ENCODE measurements at places on chromosomes 12 and 14.

GRCh38 chr14:37143475-37143874, 28.9 kb downstream of the SLC25A21 start:
- DNase-seq = no peak

DNA sequence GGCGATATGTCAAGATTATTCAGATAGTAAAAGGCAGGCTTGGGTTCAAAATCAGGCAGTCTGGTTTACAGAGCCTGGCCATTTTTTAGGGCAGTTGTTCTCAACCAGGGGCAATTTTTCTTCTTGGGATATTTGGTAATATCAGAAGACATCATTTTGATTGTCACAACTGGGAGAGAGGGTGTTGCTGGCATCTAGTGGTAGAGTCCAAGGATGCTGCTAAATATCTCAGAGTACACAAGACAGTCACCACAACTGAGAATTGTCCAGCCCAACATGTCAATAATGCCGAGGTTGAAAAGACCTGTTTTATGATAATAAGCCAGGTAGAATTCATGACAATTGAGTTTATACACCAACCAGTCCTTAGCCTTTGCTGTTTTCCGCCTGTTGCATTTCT, 733.9 kb downstream of the NRXN3 start:
- no peak for DNase-seq

DNA sequence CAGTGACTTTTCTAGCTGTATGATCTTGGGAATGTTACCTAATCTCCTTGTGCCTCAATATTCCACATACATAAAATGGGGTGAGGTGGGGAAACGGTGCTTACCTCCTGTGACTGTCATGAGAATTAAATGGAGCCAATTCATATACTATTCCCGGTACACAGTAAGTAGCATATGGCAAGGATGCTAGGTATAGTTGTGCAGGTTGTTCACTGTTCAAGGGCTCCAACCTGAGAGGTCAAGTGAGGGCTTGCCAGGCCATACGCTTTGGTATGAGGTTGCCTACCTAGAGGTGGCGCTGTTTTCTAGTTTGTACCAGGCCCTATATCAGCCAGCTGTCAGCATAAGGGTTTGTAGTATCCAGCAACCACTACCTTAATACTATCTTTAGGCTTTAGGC, 3.6 kb upstream of the BATF start:
- peak; percentile 51 for DNase-seq

DNA sequence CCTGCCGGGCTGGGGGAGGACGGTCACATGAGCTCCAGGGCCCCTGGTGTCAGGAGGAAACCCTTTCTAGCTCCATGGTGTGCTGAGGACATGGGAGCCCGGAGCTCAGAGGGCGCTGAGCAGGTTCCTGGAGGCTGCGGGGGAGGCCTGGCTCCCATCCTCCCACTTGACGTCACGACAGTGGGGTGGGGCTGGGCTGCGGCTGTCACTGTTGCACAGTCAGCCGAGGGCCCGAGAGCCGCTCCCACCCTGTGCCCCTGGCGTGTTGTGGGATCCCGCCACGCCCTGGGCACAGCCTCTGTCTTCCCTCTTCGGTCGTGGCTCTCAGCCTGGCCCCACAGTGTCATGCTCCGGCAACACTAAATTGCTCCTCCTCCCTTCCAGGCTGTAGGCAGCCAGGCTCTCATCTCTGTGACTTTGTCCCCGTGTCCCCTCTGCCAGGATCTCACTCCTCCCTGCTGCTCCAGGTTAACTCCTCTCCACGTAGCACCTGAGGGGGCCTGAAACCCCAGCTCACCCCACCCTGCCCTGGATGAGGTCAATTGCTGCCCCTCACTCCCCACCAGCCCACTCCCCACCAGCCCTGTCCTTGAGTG, 33.0 kb downstream of the BEGAIN start:
- DNase-seq = no peak

DNA sequence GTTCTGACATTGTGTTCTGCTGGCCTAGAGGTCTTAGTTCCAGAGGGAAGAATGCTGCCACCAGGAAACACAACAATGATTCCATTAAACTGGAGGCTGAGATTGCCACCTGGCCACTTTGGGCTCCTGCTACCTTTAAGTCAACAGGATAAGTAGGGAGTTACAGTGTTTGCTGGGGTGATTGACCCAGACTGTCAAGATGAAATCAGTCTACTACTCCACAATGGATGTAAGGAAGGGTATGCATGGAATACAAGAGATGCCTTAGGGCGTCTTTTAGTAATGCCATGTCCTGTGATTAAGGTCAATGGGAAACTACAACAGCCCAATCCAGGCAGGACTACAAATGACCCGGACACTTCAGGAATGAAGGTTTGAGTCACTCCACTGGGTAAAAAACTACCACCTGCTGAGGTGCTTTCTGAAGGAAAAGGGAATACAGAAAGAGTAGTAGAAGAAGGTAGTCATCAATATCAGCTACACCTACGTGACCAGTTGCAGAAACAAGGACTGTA, 852.6 kb downstream of the LRFN5 start:
- DNase-seq = no peak

DNA sequence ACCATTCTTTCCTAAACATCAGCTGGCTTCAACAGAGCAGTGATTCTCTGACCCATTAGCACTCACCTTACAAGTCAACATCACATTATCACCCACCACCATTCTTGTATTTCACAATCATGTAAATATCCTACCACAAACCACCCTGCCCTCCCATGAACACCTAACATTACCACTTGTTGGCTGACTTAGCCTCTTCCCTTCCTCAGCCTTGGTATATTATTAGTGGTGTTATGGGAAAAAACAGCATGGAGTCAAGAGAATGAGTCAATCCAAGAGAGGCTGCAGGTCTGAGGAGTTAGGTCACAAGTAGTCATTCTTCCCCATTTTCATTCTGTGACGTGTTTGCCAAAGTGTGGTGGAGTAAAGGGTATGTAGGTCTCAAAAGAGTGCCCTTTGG, 22.3 kb upstream of the MGP start:
- DNase-seq = no peak

DNA sequence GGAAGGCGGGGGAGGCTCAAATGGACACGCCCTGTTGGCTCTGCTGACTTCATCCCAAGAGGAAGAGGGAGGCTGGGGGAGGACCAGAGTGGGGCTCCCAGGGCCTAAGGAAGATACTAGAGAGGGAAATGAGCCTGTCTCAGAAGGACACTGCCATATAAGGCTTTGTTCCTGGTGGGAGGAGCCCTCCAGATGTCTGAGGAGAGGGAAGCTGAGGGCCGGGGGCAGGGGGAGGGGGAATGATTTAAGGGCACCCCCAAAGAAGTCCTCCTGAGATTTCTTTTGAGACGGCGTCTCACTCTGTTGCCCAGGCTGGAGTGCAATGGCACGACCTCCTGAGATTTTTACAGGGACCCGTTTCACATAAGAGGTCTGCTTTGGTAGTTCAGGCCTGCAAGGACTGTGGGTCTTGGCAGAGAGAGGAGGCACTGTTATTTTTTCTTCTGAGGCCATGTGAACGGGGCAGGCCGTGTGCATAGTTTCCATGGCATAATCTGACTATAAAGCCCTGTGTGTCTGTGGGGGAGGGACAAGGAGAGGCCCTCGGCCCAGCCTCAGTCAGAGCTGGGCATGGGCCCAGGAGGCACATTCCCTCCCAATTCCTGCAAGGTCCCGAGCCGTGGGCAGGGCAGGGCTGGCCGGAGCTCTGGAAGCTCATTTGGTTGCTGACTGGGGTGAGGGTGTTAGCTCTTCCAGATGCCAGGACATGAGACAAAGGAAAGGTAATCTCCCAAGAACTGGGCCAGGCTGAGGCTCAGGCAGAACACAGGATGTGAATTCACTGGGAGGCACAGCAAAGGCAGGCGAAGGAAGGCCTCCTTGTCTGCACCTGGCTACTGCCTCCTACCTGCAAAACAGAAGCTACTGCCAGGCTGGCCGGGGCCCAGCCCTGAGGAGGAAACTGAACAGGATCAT, 22.2 kb upstream of the PLEKHG3 start:
- DNase-seq = no peak

DNA sequence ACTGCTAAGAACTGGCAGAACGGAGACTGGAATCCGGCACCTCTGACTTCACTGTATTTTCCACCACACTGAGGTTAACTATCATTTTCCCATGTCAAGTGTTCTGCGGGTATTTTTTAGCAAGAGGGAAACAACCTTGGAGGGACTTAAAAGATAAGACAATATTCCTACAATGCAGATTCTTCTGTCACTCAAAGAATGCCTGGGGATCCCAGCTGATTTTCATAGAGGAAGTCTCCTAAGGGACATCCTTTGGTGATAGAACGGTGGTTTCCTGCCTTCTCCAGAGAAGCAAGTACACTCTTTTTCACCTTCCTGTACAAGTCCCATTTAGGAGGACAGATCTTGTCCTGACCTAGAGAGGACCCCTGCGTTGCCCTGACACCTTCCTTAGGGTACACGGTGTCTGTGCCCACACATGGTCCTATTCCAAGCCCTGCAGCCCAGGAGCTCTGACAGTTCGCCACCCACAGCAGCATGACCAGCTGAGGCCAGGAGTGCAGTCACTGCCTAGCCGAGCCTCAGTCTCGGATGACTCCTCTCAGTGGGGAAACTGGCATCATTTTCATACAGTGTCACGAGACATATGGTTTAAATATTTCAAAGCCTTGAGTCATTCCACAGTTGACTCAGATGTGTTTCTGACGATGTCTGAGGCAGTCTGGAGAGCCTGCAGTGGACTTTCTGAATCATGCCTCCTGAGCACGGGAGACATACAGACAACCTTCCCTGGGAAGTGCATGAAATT, 181.3 kb upstream of the FKBP4 start:
- DNase-seq = no peak

DNA sequence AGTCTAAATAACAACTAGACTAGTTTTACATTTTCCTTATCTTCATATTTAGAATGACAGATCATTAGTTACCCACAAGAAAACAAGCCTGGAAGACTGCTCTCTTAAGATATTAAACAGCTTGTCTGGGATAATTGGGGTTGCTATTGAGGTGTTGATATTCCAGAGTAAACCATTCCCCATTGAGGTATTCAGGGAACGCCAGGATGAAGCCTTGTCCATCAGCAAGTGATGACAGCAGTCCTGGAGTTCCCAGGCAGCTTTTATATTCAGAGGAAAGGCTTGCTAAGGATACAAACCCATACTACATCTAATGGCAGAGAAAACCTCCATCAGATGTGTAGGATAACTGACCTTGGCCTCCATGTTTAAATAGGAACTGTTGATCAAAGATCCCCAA, 168.4 kb downstream of the MSRB3 start:
- no peak for DNase-seq

DNA sequence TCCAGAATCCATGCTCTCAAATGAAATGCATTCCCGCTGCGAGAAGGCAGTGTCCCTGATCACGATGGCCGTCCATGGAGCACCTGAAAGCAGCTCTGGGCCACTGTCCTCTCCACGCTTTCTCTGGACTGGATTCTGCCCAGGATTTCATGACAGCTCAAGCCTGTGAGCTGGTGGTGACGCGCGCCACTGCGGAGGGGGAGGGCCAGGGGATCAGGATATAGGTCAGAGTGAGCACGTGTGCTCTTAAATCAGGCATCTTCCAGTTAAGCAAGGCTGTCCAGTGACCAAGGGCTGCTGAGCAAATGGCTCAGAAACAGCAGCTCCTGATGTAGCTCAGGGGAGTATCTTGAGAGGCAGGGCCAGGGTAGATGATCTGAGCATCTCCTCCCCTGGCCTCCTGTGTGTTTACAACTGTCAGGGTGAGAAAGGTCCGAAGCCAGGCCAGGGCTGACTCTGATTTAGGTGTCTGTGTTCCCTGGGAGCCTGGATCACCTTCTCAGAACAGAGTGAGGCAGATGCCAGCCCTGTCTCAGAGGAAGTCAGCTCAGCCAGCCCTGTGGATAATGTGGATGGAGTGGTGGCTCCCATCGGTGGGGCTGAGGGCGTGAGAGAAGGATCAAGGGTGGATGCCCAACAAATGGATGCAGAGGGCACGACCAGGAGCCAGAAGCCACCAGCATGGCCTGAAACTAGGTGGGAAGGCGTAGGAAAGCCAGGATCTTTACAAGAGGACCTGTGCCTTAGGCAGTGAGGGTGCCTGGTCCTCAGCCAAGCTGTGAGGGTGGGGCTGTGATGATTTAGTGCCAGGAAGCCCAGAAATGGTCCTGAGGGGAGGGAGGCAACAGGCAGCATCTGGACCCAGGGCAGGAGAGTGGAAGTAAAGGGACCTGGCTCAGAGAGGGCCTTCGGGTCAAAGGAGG, 55.3 kb downstream of the ELK3 start:
- DNase-seq = no peak

DNA sequence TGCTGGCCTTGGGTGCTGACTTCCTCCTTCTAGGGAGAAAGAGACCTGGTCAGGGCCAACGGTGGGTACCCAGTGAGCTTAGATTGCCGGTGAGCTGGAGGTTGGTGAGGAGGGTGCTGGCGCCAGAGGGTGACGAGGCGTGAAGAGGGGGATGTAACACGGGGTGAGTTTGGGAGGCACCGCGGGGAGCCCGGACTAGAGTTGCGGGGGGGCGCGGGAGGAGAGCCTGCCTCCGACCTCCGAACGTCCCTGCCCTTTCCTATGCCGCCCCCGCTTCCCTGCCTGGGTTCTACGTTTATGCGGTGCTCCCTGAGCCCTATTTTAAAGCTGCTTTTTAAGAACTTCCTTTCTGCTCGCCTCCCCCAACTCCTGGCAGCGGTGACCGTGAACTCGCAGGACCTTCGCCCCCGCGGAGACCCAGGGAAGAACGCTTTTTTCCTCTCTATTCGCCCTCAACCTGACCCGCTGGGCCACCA, 18.6 kb downstream of the OR6S1 start:
- no peak for DNase-seq

DNA sequence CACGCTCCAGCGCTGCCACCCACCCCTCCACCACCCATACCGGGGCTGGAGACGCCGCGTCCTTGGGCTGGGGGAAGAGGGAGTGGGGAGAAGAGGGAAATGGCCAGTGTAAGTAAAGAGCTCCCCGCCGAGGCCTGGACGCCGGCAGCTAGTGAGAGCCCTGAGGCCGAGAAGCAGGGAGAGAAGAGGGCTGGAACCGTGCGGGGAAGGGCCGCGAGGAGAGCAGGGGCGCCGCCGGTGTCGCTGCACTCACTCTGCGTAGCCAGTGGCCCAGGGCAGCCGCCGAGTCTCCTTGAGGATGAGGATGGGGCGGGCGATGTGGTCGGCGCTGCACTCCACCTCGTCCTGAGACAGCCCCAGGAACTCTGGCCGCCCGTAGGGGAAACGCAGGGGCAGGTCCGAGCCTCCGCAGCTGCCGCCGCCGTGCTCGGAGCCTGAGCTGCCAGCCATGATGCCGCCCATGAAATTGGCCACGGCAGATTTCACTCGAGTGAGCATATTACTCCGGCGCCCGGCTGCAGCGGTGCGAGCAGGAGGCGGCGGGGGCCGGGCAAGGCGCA, 631 bp downstream of the PPM1H start:
- DNase-seq = no peak

- DNase-seq = no peak
These were observed at the start of gene NGB for GRCh38 chr14:77271113-77271710. Gene NGB (minus strand): TSS chr14:77271206. CDS start chr14:77270937, 269 bp downstream.

Data from CD4-positive, alpha-beta T cell treated with Interleukin-2 at 100 ng/mL for 4 hours (primary cell).